ENCODE measurements at places on chromosomes 1 and 21.

DNA sequence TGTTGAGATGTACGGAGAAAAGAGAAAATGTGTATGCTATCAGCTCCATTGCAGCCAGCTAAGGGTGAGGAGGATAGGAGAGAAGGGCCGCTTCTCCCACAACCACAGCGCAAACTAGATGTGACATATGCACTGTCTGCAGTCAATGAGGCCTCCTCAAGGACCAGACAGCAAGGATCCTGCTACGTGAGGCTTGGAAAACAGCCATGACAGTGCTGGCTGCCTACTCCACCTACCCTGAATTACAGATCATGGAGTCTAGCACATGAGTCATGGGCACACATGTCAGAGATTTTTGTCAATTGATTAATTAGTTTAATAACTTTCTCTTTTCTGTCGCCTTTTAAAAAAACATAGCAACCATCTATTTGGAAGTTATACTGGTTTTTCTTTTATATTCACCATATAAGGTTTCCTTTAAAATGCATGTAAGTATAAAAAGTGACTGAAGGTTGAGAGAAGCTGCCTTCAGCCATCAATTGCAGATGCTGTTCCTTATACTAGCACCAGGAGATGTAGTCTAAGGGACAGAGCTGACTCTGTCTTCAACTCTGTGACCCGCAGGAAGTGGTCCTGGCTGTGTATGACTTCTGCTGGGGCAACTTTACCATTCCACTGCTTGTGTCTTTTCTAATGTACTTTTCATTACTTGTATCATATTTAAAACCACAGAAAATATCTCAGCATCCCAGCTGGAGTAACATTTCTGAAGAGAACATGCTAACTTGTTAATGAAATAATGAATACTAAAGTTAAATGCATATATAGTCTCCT lies 3.1 kb downstream of the VPS26C start:
- H3K4me3 ChIP-seq: no peak overlapping the region
- no peaks in the 10 kb centered on the region for H3K27me3 ChIP-seq
- H3K27ac ChIP-seq: no peak overlapping the region
- no peaks in the 10 kb centered on the region for H3K4me1 ChIP-seq

DNA sequence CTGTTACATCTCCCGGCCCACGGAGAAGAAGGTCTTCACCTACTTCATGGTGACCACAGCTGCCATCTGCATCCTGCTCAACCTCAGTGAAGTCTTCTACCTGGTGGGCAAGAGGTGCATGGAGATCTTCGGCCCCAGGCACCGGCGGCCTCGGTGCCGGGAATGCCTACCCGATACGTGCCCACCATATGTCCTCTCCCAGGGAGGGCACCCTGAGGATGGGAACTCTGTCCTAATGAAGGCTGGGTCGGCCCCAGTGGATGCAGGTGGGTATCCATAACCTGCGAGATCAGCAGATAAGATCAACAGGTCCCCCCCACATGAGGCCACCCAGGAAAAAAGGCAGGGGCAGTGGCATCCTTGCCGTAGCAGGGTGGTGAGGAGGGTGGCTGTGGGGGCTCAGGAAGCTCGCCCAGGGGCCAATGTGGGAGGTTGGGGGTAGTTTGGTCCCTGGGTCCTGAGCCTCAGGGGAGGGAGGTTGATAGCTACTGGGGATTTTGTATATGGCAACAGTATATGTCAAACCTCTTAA lies 2.3 kb downstream of the GJB4 start:
- no peaks in the 10 kb centered on the region for H3K36me3 ChIP-seq
- no peaks in the 10 kb centered on the region for H3K27me3 ChIP-seq
- H3K27ac ChIP-seq: no peak overlapping the region
- no peak for DNase-seq

DNA sequence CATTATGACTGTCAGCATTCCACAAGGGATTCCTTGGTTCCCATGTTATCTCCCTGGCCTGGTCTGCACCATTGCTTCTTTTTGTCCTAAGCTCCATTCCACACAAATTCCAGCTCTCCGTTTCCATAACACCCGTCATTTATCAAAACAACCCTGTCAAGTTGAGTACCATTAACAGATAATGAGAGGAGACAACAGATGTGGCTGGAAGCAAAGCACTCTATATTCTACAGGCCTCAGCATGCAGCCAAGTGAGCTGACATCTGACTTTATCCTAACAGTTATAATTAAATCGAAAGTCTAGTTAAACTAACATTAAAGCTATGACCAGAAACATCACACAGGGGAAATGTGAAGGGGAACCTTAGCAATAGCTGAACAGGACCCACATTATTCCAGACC lies 110.4 kb downstream of the RERE start:
- H3K27ac ChIP-seq: no peak overlapping the region
- no peaks in the 10 kb centered on the region for H3K27me3 ChIP-seq
- H3K36me3 ChIP-seq: no peaks in the 10 kb centered on the region

DNA sequence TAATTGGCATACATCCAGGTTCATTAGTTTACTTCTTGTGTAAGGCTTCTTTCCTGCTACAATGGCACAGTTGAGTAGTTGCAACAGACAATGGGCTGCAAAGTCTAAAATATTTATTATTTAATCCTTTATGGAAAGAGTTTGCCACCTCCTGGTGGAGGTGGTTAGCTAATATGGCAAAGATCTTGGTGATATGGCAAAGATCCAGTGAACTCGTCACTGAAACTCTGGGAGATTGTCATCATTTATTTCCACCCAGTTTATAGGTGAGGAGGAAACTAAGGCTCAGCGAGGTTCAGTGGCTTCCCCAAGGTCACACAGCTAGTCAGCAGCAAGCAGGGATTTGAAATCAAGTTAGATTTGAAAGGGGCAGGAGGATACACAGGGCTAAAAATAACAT lies 16.1 kb upstream of the IFFO2 start:
- no peak overlapping the region for H3K4me3 ChIP-seq
- no peaks in the 10 kb centered on the region for H3K36me3 ChIP-seq
- H3K27me3 ChIP-seq: no peaks in the 10 kb centered on the region
- DNase-seq: no peak
- H3K27ac ChIP-seq: no peak overlapping the region

DNA sequence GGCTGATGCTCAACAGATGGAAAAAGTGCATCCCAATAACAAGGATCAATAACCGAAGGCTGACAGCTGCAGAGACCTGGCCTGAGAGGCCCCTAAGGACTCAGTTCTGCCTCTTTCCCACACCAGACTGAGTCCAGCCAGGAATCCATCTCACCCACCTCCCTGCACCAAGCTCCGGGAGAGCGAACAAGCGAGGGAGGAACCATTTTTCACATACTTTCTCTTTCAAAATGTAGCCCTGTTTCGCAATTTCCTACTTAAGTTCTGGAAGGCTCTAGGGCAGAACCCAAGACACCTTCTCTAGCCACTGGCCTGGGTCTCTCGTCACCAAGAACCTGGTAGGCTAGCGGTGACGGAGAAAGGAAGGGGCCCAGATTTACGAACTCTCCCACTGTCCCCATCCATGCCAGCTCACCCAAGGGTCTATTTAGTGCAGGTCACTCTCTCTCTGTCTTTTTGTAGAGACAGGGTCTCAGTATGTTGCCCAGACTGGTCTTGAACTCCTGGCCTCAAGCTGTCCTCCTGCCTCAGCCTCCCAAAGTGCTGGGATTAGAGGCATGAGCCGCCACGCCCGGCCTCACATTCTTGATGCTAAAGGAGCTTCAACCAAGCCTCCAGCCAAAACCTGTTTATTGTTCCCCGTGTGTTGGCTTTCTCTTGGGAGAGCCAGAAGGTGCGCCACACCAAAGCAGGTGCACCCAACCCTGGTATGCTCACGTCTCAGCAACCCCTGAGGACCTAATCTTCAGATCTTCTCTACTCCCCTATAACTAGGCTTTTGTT lies 10.9 kb upstream of the GNL2 start:
- DNase-seq: no peak
- no peaks in the 10 kb centered on the region for H3K4me1 ChIP-seq
- no peak overlapping the region for H3K4me3 ChIP-seq
- peaks cover 2% of the 10 kb centered on the region for H3K27me3 ChIP-seq
- no peak overlapping the region for H3K27ac ChIP-seq
- H3K36me3 ChIP-seq: no peaks in the 10 kb centered on the region

DNA sequence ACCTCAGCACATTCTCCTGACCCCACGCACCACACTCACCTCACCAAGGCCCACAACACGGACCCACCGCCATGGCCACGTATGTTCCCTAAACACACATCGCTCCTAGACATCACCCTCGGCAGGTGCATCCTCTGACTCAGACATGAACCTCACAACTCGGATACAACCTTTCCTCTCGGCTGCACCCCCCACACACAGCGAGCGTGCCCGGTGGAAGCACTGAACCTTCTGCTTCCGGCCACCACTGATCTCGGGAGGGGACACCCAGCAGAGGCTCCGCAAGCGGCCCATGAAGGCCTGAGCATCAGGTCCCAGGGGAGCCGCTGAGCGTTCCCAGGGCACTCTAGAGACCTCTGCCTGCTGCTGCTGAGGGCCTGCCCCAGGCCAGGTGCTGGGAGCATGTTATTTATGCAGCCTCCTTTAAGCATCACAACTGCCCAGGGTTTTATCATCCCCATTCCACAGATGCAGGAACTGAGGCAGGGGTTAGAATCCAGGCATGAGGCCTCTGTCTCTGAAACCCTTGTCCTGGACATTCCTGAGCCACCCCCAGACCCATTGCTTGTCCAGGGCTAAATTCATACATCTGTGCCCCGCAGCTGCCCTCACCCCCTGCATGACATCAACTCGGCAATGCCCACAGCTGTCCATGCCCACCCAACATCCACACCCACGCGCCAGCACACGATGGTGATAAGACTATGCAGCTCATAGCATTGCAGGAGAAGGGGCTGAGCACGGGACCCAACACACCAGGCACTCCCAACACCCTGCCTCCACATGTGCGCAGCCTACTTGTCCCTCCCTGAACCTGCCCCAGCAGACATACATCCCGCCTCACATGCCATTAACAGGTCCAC lies 27.0 kb downstream of the SDC3 start:
- H3K4me3 ChIP-seq: no peak overlapping the region
- no peaks in the 10 kb centered on the region for H3K27me3 ChIP-seq
- no peaks in the 10 kb centered on the region for H3K36me3 ChIP-seq
- H3K27ac ChIP-seq: no peak overlapping the region

- H3K4me1 ChIP-seq: no peaks in the 10 kb centered on the region
- no peak overlapping the region for H3K4me3 ChIP-seq
- no peaks in the 10 kb centered on the region for H3K27me3 ChIP-seq
- no peak for DNase-seq
- no peak overlapping the region for H3K27ac ChIP-seq
Observed at GRCh38 chr21:34834852-34835501, 166.2 kb downstream of the CLIC6 start.

DNA sequence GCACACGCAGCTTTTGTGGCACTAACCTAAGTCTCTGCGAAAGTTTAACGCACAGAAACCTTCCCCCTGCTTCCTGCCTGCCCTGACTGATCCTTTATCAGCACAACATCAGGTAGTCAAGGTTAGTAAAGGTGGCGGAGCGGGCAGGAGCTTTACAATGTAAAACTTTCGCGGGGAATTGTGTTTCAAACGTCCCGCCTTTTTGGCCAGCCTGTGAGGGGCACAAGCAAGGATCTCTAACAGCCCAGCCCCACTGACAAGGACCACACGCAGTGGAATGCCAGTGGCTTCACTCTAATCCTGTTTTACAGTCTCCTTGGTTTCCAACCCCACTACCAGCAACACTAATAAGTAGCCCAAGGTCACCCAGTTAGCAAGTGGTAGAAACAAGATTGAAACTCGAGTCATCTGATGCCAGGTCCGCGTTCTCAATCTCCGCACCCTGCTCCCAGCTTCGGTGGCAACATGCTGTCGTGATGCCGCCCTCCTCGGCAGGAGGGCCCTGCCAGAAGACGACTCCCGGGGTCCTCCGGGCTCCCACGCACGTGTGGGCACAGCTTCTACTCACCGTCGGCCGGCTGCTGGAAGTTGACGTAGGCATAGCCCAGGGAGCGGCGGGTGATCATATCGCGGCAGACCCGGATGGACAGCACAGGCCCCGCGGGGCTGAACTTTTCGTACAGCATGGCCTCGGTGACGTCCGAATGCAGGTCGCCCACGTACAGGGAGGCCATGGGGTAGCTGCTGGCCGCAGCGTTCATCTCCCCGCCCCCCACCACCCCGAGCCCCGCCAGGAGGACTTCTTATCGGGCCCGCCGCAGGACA lies 1.2 kb downstream of the PABPC4 start:
- peaks cover 11% of the 10 kb centered on the region for H3K36me3 ChIP-seq
- DNase-seq: peak; percentile 27
- H3K4me3 ChIP-seq: peak overlapping the region; percentile 76
- no peak overlapping the region for H3K27ac ChIP-seq

DNA sequence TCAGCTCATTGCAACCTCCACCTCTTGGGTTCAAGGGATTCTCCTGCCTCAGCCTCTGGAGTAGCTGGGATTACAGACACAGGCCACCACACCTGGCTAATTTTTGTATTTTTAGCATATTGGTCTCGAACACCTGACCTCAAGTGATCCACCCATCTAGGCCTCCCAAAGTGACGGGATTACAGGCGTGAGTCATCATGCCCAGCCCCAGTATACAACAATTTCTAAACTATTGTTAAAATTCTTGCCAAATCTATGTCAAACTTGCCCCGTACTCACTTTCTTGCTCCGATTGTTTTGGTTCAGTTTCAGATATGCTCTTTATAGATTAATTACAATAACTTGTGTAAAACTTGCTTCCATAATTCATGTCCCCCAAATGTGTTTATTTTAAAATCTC lies 4.1 kb downstream of the RGS18 start:
- H3K27ac ChIP-seq: no peak overlapping the region
- no peaks in the 10 kb centered on the region for H3K36me3 ChIP-seq
- DNase-seq: no peak
- H3K4me1 ChIP-seq: no peaks in the 10 kb centered on the region
- H3K4me3 ChIP-seq: no peak overlapping the region
- no peaks in the 10 kb centered on the region for H3K27me3 ChIP-seq

GRCh38 chr1:77642196-77642595 lies 40.3 kb downstream of the ZZZ3 start:
- no peak overlapping the region for H3K27ac ChIP-seq
- no peaks in the 10 kb centered on the region for H3K4me1 ChIP-seq
- no peaks in the 10 kb centered on the region for H3K36me3 ChIP-seq
- DNase-seq: no peak

- peak overlapping the region; percentile 62 for H3K27ac ChIP-seq
- peaks cover 9% of the 10 kb centered on the region for H3K36me3 ChIP-seq
- no peak overlapping the region for H3K4me3 ChIP-seq
- H3K27me3 ChIP-seq: no peaks in the 10 kb centered on the region
Observed at GRCh38 chr1:202007805-202008489, 2.4 kb upstream of the ELF3 start.

DNA sequence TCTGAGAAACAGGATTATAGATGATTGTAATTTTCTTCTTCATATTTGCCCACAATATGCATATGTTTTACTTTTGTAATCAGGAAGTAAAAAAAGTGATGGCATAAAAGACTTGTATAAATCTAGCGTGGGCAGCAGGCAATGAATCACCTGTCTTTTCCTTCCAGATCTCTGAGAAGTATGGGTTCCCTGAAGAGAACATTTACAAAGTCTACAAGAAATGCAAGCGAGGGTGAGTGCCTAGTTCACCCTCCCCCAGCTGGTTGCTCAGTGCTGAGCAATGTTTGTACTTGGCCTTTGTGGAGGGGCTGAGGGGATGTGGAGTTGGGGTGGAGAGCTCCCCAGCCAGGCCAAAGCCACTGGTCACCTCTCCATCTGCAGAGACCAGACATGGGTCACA lies 30.7 kb downstream of the GRHL3 start:
- no peaks in the 10 kb centered on the region for H3K27me3 ChIP-seq
- H3K27ac ChIP-seq: no peak overlapping the region
- no peaks in the 10 kb centered on the region for H3K4me1 ChIP-seq
- H3K4me3 ChIP-seq: no peak overlapping the region
- no peak for DNase-seq

GRCh38 chr1:30089024-30089430 lies 634.4 kb downstream of the MATN1 start:
- no peak overlapping the region for H3K27ac ChIP-seq
- no peak for DNase-seq
- no peak overlapping the region for H3K4me3 ChIP-seq
- no peaks in the 10 kb centered on the region for H3K36me3 ChIP-seq
- H3K27me3 ChIP-seq: no peaks in the 10 kb centered on the region

Measured in mesendoderm (in vitro differentiated cells).